GM10248 (cell line): ENCODE measurements at places on chromosomes 5 and 9.
A peak's percentile ranks its signal among the peaks of the same experiment; 100 is the strongest.

DNA sequence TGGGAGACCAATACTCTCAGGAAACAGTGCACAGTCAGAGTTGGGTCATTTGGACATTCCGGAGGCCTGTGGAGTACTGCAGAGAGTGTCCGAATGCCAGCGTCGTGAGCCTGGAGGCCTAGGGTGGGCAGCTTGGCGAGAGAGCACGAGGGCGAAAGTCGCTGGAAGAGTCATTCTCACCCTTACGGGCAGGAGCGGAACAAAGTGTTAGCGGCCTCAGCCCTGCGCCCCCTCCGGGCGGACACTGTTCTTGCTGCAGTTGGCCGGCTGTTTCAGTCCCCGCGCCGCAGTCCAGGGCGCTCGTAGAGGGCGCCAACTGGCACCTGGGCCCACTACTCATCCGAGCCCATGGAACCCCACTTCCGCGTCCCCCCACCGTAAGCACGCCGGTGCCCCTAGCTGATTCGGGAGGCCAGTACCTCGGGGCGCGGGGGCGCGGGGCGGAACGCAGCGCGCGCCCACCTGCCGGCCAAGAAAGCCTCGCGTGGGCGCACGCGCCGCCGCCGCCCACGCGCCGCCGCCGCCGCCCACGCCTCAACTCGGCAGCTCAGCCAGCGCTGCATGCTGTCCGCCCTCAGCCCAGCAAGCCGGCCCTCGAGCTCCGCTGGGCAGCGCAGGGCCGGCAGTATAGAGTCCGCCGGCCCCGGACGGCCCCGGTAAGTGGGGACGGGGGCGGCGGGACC is 99.7 kb upstream of the CCL21 start:
- no peak for DNase-seq

DNA sequence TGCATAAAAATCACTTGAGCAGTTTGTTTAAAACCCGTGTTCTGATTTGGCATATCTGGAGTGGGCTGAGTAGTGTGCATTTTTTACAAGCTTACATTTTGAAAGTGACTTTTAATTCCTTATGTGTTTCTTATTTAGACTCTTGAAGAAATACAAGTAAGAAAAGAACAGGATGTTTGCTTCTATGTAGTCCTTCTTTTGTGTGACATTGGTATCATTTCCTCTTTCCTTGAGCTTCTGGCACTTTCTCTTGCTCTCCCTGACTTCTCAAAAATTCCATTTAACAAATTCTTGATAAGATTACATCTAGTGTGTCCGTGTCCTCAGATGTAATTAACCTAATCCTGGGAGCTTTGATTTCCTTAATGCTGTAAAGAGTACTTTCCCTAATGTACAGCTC is 12.5 kb downstream of the GARNL3 start:
- DNase-seq, result peak; percentile 27

DNA sequence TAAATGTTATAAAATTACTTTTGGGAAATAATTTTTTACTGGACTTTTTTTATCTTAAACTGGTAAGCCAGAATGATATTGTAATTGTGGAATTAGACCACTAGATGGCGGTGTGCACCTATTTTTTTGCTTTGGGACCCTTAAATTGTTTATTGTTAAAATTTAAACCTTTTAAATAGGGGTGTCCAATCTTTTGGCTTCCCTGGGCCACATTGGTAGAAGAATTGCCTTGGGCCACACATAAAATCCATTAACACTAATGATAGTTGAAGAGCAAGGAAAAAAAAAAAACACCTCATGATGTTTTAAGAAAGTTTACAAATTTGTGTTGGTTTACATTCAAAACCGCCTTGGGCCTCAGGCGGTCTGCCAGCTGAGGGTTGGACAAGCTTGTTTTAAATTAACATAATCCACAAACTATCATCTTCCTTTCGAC is 28.4 kb upstream of the GADD45G start:
- DNase-seq, result no peak

DNA sequence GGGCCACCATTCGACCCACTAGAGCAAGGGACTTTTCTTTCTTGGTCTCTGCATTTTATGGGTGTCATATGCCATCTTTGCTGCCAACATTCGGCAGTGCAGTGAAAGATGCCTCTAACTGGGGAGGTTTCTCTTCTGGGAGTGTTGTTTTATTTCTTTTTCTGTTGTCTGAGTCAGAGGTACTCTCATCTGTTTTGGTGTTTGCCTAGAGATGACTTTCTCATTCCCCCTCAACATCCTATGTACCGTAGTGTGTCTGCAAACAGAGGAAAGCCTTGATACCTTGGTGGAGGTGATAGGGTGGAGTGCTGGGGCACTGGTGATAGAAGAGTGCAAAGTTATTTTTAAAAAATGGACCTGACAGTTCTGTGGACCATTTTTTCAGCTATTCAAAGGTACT is 182.1 kb downstream of the ARHGAP26 start:
- DNase-seq, result no peak

- peak; percentile 30 for DNase-seq
These were observed 139.3 kb upstream of the IER5L start for GRCh38 chr9:129317179-129318011.

DNA sequence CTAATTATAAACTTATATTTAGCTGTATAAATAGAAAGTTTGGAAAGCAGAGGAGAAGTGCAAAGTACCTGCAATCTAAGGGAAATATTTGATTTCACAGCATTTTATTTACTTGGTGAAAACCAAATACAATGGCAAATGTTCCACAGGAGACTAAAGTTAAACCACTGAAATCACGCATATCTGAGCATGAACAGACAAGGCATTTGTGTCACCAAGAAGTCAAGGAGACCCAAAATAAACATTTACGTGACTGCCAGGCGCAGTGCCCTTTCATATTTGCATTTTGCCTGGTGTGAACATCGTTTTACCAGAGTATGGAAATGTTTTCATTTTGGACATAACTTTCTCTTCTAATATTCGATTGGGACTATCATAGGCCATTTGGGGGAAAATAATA is 20.6 kb downstream of the UGCG start:
- no peak for DNase-seq

DNA sequence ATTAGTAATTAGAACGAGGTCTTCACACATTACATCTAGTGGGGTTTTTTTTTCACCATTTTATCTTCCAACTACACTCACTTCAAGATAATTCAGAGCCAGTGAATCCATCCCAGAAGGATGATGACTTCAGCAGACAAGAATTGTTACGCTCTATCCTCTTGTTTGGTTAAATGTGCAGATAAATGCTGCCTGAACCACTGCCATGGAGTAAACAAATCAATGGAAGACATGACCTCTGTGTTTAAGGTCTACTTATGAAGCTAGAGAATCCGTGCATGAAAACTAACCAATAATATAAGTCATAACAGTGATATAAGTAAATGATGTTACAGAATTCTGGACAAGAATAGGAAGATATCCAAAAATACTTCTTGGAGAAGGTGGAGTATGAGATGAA is 602.6 kb downstream of the TLR4 start:
- no peak for DNase-seq

DNA sequence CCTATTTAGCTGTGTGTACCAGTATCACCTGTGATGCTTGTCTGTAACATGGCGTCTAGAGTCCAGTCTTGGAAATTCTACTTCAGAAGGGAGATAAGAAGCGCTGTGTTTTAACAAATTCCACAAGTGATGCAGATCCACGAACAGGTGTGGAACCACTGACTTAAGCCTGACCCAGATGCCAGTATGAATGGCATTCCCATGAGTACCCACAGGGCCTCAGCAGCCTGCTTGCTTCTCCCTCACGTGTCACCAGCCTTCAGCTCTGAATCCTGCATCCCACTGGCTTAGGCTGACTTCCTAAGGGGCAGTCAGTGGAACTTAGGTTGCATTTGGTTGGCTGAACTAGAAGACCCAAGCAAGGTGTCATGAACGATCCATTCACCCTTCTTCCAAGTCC is 8.5 kb upstream of the DENND1A start:
- DNase-seq, result no peak

DNA sequence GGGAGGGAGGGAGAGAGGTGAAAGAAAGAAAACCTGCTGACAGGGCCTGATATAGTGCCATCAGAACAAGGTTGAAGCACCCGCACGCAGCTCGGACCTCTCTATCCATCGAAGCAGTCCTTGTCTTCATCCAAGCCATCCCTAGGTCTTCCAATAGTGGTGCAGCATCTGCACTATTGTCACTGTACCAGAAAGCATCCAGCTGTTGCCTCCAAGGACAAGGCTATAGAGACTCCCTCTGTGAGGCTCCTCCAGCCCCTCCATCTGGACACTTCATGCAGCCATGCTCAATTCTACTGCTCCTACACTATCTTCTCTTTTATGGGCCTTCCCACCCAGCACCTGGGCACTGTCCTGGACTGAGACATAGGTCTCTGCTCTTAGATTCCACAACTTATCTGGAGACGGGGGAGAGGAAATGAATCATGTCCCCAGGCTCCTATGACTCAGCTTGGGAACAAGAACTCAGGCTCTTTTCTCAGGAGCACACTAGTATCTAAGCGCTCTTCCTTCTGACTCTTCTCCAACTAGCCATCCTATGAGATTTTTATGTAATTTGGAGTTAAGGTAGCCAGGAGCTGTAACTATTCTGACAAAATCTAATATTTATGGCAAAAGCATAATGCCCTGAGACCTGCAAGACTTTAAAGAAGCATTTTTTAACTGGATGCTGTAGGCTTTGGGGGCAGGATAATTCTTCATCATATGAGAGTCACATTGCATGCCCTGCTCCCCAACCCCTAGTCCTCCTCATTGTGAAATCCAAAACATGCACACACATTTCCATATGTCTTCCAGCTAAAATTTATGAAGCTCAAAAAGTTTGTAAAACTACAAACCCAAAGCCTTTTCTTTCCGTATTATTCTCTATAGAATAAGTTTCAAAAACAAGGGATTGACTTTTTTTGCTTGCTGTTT is 446.8 kb downstream of the CCDC171 start:
- DNase-seq, result no peak

DNA sequence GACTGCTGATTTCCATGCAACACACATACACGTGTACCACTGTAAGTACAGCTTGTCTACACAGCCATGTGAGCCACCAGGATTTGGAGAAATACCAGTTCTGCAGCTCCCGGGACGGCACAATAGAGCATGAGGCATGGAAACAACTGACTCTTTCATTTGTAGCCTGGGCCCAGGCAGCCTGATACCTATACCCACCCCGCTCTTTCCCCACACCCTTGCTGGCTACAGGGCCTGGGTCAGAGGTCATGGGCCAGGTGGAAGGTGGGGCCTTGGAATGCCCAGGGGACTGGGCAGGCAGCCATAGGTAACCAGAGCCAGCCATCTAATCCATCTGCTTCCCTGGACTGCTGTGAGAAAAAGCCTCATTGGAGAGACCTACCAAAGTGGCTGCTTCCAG is 39.0 kb upstream of the ZSWIM6 start:
- DNase-seq, result no peak

- DNase-seq, result no peak
These were observed 22.3 kb downstream of the PJA2 start for GRCh38 chr5:109387408-109387974.

GRCh38 chr5:77012601-77013000 is 17.6 kb upstream of the AGGF1 start:
- DNase-seq, result no peak

DNA sequence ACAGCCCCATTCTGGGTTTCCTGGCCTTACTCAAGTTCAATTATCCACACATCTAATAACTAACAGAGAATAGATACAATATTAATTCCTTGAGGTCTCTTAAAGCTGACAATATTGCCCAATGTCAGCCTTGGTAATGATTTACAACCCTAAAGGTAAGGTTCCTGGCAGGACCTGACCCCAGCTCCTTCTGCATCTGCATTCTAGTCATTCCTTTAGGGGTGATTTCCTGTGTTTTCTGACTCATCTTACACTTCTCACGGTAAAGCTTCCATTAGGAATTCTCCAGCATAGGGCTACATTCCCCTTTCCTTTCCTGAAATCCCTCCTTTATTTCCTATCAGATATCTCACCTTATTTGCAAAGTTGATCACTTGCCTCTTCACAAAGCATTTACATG is 9.3 kb downstream of the HAVCR1 start:
- DNase-seq, result no peak

GRCh38 chr9:111065414-111065813 is 27.1 kb upstream of the LPAR1 start:
- no peak for DNase-seq

DNA sequence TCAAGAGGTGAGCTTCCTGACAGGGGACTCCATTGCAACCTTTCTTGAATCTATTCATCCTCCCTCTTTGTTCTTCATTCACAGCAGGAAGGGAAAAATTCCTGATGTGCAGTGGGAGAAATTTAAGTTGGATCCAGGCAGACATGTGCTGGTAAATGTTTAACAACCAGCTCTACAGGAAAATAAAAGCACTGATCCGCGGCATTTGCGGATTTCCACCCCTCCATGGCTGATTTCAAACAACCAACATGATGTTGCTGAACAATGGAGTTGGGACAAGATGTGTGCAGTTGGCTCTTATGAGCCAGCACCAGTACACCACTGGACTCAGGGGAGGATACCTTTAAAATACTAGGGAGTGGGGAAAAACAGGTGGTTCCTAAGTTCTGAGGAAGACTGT is 47.0 kb downstream of the SPRY4 start:
- no peak for DNase-seq

DNA sequence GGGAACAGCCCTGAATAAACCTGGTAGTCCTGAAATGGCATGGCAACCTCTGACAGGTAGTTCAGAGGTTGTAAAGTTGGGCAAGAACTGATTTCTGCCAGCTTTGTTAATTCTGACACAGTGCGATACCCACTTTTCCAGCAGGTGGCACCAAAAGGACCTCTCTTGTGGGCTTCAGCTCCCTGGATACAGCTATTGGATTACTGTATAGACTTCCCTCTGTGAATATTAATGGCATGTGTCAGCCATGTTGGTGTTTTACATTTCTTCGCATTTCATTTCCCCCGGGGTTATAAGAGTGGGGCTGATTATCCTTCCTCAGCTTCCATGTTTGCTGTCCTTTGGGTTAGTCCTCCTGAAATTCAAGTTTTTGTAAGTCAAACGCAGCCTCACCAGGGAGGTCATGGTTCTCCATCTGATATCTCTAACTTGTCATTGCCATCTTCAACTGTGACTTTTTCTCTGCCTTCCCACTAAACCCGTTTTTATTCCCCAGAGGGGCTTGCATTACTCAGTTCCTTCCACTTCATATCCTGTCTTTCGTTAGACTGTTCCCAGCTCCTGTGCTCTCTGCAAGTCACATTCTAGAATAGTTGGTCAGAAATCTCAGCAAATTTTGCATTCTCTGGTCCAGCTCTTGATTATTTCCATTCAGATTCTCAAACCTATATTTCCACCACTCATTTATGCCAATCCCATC is 135.6 kb downstream of the LIFR start:
- peak; percentile 29 for DNase-seq

GRCh38 chr9:37034938-37035647 is 1.0 kb upstream of the PAX5 start:
- DNase-seq, result no peak

GRCh38 chr5:141969783-141970771 is 1.2 kb downstream of the RNF14 start:
- peak; percentile 78 for DNase-seq
